ENCODE measurements at places on chromosomes 3 and 15.
A peak's percentile ranks its signal among the peaks of the same experiment; 100 is the strongest.

- no peak for DNase-seq
Measured at GRCh38 chr15:81894061-81894460, 151.8 kb downstream of the MEX3B start.

GRCh38 chr3:53166781-53167291 is 5.8 kb downstream of the PRKCD start:
- DNase-seq, result no peak

GRCh38 chr3:170584585-170585007 is 1.3 kb downstream of the SLC7A14 start:
- DNase-seq, result peak; percentile 44

- DNase-seq, result no peak
Measured at GRCh38 chr3:120424976-120425570, 25.7 kb downstream of the FSTL1 start.

- no peak for DNase-seq
Measured at GRCh38 chr3:156847752-156848448, 21.7 kb downstream of the LEKR1 start.

DNA sequence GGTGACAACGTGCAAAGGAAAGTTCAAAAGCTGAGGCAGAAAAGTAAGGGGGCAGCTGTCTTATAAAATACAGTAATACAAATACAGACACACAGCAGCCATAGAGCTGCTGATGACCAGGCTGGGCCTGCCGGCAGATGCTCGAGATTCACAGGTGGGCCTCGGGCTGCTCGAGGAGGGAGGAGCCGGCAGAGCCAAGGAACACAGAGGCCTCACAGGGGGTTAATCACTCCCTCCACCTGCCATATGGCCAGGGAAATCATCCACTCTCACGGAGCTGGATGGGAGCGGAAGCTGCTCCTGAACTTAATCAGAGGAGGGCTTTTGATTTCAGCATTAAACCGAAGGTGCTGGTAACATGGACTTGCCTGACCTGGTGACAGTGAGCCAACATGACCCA is 29.6 kb upstream of the MGLL start:
- DNase-seq, result no peak

GRCh38 chr15:65329984-65330735 is 25.7 kb downstream of the RNU5B-1 start:
- no peak for DNase-seq

GRCh38 chr3:181417748-181418147 is 294.0 kb upstream of the SOX2 start:
- no peak for DNase-seq

DNA sequence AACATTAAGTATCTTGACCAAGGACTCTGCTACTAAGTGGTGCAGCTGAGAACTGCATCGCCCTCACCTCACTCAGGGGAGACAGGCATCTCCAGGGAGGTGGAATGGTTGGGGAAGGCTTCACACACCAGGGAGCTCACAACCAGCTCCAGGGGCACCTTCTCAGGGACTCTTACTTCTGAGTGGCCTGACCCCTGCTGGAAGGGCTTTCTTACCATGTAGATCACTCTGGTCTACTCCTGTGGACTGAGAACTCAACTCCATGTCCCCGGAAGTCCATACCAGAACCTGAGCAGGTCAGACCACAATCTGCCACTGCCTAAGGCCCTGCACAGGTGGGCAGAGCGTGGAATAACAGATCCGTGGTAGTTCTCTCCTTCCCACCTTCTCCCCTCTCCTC is 140.5 kb downstream of the TLE3 start:
- DNase-seq, result no peak

GRCh38 chr3:5186858-5187155 is 700 bp upstream of the EDEM1 start:
- no peak for DNase-seq

DNA sequence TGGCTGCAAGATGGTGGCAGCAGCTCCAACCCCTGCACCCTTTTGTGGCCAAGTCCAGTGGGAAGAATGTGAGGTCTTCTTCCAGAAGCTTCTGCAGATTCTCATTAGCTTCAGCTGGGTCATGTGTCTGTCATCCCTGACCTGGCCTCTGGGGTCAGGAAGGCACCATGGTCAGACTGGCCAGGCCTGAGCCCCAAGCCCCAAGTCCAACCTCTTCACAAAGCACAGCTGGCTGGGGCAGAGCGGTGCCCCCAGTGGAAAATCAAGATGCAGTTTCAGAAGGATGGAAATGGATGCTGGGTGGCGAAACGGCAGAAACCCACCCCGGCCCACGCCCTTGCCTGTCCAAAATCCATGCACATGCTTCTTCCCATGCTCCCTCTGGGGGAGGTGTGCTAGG is 15.9 kb upstream of the GATA2 start:
- no peak for DNase-seq

- DNase-seq, result no peak
Measured at GRCh38 chr15:29003191-29003839, 117.5 kb downstream of the APBA2 start.

DNA sequence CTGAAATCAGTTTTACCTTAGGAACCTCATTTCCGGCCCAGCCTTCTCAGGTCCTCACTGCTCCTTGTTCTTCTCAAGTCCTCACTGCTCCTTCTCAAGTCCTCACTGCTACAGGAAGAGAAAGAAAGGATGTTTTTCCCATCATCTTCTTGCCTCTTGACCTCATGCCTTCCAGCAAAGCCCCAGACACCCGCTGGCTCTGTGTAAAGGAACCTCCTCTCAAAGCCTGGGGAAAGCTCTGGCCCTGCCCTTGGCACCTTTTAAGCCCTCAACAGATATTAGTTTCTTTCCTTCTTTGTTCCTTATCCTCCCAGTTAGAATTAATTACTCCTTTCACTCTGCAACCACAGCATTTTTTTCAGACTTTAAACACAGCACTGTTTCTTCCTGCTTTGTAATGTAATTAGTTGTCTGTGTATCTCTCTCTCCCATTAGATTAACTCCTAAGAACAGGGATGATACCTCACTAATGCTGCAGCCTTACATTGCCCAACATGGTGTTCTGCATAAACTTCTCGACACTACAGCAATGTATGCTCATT is 4.0 kb upstream of the WDR49 start:
- no peak for DNase-seq

DNA sequence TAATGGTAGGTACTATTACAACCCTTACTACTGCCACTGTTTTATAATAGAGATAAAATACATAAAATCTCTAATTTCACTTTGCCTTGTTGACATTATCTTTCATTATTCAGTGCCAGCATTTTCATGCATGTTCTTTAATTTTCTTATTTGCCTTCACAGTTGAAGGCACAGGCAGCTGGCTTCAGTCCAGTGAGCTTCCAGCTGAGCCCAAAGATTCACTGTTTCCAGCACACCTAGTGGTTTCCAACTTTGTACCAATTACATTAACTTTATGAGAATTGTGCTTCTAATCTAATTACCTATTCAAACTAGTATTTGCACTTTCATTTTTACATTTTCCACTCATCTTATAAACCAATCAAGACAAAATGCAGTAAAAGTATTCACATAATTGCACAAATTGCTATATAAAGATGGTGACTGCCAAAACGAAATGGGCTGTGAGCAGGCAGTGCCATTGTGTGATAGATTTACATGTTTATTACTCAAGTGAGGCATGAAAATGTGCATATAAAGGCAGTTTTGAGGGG is 228.3 kb downstream of the MFSD1 start:
- no peak for DNase-seq

- no peak for DNase-seq
Measured at GRCh38 chr15:91408476-91409076, 308.5 kb downstream of the SV2B start.

GRCh38 chr3:42369304-42369703 is 41.1 kb downstream of the LYZL4 start:
- DNase-seq, result peak; percentile 8

GRCh38 chr3:194423317-194423716 is 24.3 kb upstream of the GP5 start:
- no peak for DNase-seq

- DNase-seq, result peak; percentile 50
Measured at GRCh38 chr3:183555541-183556081, at the start of gene KLHL6. KLHL6 (minus strand) TSS chr3:183555706; CDS start chr3:183555653, 53 bp downstream.

- no peak for DNase-seq
Measured at GRCh38 chr15:38229705-38230310, 22.8 kb upstream of the SPRED1 start.

DNA sequence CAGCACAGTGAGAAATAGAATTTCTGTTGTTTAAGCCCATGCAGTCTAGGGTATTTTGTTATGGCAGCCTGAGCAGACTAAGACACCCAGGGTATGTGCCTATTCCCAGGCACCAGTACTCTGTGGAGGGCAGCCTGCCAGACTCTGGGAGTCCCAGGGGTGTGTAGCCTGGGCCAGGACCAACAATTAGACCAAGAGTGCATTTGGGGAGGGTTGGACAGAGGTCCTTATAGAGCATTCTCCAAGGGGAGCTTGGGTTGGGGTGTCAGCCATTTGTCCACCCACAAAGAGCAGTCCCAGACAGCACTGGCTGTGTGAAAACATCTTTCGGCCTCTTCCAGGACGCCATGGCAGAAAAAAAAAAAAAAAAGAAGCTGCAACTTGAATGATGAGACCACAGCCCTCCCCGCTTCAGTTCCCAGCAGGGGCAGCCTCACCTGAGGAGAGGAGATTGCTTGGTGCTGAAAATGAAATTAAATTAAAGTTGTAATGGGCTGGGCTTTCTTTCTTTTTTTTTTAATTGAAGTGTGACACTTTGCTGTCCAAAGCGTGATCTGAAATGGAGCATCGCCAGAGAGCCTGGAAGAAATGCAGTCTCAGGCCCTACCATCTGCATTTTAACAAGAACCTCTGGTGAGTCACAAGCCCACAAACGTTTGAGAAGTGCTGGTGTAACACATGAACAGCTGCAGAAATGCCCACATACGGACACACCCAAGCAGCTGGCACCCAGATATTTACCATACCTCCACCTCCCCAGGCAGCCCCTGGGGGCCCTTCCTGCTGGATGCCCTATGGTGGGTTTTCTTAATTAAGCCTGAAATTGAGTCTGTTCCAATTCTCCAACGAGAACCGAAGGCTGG is 21.3 kb upstream of the CAV3 start:
- no peak for DNase-seq

- DNase-seq, result no peak
Measured at GRCh38 chr3:47782446-47783308, 984 bp upstream of the SMARCC1 start.

GRCh38 chr3:148131990-148132638 is 565.6 kb upstream of the AGTR1 start:
- no peak for DNase-seq

DNA sequence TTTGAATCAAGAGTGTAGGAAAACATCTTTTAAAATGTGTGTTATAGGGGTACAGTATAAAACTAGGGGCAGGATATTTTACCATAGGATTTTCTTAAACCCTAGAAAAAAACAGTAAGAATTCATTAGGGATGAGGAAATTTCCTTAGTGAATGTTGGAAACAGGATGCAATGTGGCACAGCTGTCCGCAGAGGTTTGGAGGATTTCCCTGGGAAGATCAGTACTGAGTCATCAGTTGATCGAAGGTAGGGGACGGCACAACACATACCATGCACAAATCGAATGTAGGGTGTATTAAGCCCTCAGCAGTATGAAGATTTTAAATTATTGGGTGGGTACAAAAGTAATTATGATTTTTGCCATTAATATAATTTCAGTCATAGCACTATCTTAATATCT is 49.9 kb downstream of the FNDC3B start:
- no peak for DNase-seq

DNA sequence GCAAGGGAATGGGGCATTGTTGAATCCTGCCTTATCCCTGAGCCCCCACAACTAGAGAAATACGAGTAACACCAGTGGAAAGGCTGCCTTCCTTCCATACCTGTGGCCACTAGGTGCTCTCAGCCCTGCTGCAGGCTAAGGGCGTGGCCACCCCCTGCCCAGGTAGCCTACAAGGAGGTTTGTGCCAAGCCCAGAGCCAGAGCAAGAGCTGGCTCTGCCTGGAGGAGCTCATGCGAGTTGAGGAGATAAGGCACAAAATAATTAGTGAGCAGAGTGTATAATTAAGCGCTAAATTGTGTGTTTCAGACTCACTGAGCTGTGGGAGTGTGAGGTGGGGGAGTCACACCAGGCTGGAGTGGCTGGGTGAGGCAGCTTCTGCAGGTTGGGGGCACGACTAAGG is 49.2 kb downstream of the TPRA1 start:
- DNase-seq, result no peak

- DNase-seq, result no peak
Measured at GRCh38 chr15:71249986-71250385, 134.7 kb downstream of the THSD4 start.

All from GM12891 (cell line).